ENCODE measurements at places on chromosomes 6 and 20.

GRCh38 chr20:37179683-37180524, 556 bp upstream of the MROH8 start:
- H3K27ac ChIP-seq, result peak overlapping the region; percentile 90
- H3K4me3 ChIP-seq, result peak overlapping the region; percentile 83
- peaks cover 46% of the 10 kb centered on the region for H3K36me3 ChIP-seq
- peak; percentile 17 for ATAC-seq
- H3K4me1 ChIP-seq, result peaks cover 30% of the 10 kb centered on the region
- no peaks in the 10 kb centered on the region for H3K27me3 ChIP-seq

DNA sequence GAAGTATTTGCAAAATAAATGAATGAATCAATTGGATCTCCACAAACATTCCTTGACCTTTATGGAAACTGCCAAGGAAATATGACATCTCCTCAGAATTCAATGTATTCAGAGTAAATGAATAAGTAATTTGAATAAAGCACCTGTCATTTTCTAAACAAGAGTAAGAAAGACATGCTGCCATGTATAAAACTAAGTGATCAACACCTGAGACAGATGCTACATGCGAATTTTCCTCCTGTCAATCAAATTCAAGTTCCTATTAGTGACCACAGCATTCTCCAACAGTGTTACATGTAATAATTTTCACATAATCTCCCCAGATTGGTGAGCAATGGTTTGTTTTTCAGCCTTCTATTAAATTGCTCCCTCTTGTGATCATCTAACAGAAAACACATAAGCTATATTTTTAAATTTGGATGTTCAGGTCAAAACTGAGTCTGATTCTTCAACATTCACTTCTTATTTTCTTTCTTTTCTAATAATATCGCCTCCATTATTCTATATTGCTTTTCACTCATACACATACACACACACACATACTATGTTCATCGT, 163.2 kb upstream of the RNF217 start:
- no peaks in the 10 kb centered on the region for H3K4me1 ChIP-seq
- no peak overlapping the region for H3K27ac ChIP-seq
- H3K27me3 ChIP-seq, result peaks cover 12% of the 10 kb centered on the region
- no peak for ATAC-seq
- no peak overlapping the region for H3K4me3 ChIP-seq
- H3K36me3 ChIP-seq, result no peaks in the 10 kb centered on the region

DNA sequence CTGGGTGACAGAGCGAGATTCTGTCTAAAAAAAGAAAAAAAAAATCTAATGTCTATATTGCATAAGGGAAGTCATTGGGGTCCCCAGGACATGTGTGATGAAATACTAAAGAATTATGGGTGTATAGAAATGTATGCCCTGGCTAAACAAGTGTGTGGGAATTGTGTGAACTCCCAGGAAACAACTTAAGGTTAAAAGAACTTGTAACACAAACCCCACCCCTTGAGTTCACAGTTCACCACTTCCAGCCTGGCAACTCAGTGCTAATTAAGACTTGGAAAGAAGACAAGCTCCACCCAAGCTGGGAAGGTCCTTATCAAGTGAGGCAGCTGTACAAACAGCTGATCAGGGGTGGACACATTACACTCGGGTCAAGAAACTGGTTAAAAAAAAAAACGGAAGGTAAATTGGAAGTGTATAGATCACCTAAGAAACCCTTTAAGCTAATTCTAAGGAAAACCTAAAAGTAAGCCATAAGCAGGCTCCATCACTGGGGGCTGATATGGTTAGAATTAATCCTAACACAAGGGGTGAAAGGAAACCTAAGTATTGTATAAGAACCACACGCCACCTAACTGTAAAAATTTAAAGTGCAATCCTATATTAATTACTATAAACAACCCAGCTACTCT, 25.2 kb downstream of the HLA-A start:
- peaks cover 20% of the 10 kb centered on the region for H3K4me1 ChIP-seq
- H3K27ac ChIP-seq, result no peak overlapping the region
- H3K27me3 ChIP-seq, result no peaks in the 10 kb centered on the region
- ATAC-seq, result no peak

- no peaks in the 10 kb centered on the region for H3K4me1 ChIP-seq
- H3K27me3 ChIP-seq, result peaks cover 22% of the 10 kb centered on the region
- no peak overlapping the region for H3K27ac ChIP-seq
- H3K4me3 ChIP-seq, result no peak overlapping the region
- ATAC-seq, result no peak
- no peaks in the 10 kb centered on the region for H3K36me3 ChIP-seq
Measured at GRCh38 chr6:13044896-13045295, 283.4 kb downstream of the TBC1D7 start.

GRCh38 chr6:144310765-144311164, 25.6 kb downstream of the UTRN start:
- peak; percentile 84 for ATAC-seq
- peaks cover 4% of the 10 kb centered on the region for H3K27me3 ChIP-seq
- H3K4me1 ChIP-seq, result peaks cover 12% of the 10 kb centered on the region
- H3K27ac ChIP-seq, result peak overlapping the region; percentile 82

DNA sequence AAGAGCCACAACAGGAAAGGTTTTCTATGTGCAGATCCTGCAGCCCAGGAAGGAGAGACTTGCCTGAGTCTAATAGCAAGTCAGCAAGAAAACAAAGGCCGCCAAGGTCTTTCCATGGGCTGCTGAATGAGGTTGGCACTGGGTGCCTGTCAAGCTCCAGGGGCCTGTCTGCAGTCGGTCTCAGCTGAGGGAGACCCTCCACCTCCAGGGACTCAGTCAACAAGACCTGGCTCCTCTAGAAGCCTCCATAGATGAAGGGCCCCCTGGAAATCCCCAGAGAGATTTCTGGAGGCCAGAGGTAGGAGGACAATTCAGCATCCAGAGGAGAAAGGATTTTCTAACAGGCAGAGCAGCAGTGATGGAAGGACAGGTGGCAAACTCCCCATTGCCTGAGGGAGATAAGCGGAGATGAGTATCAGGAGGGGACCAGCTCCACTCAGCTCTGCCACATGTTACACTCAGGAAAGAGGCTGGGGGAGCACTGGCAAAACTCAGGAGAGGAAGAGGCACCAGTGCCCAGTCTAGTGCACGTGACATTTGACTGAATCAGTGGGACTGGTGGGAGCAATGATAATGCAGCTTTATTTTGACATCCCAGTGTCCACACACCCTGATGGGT, 33.5 kb upstream of the FKBP1A start:
- no peak overlapping the region for H3K27ac ChIP-seq
- peaks cover 9% of the 10 kb centered on the region for H3K4me1 ChIP-seq
- H3K36me3 ChIP-seq, result no peaks in the 10 kb centered on the region
- no peak for ATAC-seq
- no peaks in the 10 kb centered on the region for H3K27me3 ChIP-seq

DNA sequence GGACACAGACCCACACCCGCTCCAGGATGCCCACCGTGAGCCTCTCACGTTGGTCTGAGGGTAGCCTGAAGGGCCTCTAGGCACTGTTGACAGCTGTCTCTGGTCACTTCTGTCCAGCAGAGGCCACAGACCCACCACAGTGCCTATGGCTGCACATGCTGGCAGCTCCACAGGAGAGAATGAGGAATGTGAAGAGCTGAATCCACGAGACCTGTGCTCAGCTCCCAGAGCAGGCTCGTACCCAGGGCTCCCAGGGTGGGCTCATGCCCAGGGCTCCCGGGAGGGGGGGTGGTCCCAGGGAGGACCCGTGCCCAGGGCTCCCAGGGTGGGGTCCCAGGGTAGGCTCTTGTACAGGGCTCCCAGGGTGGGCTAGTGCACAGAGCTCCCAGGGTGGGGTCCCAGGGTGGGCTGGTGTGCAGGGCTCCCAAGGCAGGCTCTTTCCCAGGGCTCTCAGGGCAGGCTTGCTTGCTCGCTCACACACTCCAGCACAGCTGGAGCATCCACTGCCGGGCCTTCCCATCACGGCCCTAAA, 201.0 kb downstream of the SYNDIG1 start:
- no peaks in the 10 kb centered on the region for H3K36me3 ChIP-seq
- no peaks in the 10 kb centered on the region for H3K27me3 ChIP-seq
- H3K4me1 ChIP-seq, result no peaks in the 10 kb centered on the region
- H3K27ac ChIP-seq, result no peak overlapping the region
- H3K4me3 ChIP-seq, result no peak overlapping the region

GRCh38 chr6:50330963-50331362, 281.2 kb upstream of the DEFB112 start:
- no peaks in the 10 kb centered on the region for H3K27me3 ChIP-seq
- ATAC-seq, result no peak
- H3K4me1 ChIP-seq, result no peaks in the 10 kb centered on the region
- no peak overlapping the region for H3K27ac ChIP-seq

GRCh38 chr6:45472382-45472781, 94.6 kb upstream of the SUPT3H start:
- peaks cover 77% of the 10 kb centered on the region for H3K36me3 ChIP-seq
- ATAC-seq, result no peak
- peaks cover 46% of the 10 kb centered on the region for H3K4me1 ChIP-seq
- H3K27ac ChIP-seq, result peak overlapping the region; percentile 11
- H3K4me3 ChIP-seq, result peak overlapping the region; percentile 52
- H3K27me3 ChIP-seq, result no peaks in the 10 kb centered on the region

DNA sequence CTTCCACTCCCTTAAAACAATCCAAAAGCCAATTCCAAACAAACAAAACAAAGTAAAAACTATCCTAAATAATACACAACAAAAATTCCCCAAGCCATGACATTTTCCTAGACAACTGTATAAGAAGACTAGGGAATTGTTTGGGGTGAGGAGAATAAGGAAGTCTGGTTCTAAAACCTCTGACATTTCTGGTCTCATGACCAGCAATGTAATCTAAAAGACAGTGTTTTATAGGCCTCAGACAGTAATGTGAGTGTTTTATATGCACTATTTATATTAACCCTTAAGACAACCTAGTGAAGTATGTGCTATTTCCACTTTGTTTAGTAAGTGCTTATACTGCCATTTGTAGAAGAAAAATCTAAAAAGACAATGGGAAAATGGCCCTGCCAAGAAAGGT, 13.0 kb upstream of the RCAN2 start:
- H3K27me3 ChIP-seq, result peaks cover 13% of the 10 kb centered on the region
- H3K4me1 ChIP-seq, result no peaks in the 10 kb centered on the region
- no peak overlapping the region for H3K27ac ChIP-seq
- H3K36me3 ChIP-seq, result no peaks in the 10 kb centered on the region

GRCh38 chr6:36599791-36600209, 5.6 kb downstream of the SRSF3 start:
- H3K4me3 ChIP-seq, result peak overlapping the region; percentile 86
- peak overlapping the region; percentile 73 for H3K27ac ChIP-seq
- H3K36me3 ChIP-seq, result peaks cover 100% of the 10 kb centered on the region
- peaks cover 31% of the 10 kb centered on the region for H3K4me1 ChIP-seq

GRCh38 chr6:37990762-37991525, 171.4 kb downstream of the ZFAND3 start:
- no peak overlapping the region for H3K4me3 ChIP-seq
- H3K36me3 ChIP-seq, result no peaks in the 10 kb centered on the region
- H3K27me3 ChIP-seq, result no peaks in the 10 kb centered on the region
- peaks cover 22% of the 10 kb centered on the region for H3K4me1 ChIP-seq
- ATAC-seq, result no peak

- no peak overlapping the region for H3K27ac ChIP-seq
- peaks cover 12% of the 10 kb centered on the region for H3K4me1 ChIP-seq
- H3K4me3 ChIP-seq, result no peak overlapping the region
- H3K36me3 ChIP-seq, result no peaks in the 10 kb centered on the region
Measured at GRCh38 chr6:138653435-138653834, 120.1 kb upstream of the CCDC28A start.

DNA sequence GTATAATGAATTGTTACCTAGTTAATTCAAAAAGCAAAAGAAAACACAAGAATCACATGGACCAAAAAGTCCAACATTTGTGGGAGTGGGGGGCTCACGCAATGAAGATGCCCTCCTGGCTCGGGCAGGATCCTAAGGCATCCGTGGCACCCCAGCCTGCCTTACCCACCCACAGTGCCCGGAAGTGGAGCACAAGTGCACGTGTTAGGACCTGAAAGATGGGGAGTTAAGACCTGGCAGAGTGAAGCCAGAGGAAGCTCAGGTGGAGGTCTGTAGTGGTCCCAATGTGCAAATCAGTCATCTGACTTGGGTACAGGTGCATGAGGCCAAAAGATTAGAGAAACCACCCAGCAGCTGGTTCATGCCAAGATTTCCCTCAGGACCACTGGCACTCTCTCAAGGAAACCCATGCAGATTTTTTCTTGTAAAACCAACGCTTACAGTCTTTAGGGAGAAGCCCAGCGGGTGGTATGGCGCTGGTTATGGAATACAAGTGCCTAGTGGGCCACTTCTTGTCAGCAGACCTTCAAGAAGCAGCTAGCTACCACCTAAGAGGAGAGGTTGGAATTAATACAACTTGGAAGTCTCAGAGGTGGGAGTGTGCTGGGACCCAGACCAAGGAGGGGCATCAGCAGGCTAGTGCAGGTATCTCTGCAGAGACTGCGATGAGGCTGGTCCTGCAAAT, 42.1 kb downstream of the BFSP1 start:
- no peaks in the 10 kb centered on the region for H3K27me3 ChIP-seq
- H3K4me3 ChIP-seq, result no peak overlapping the region
- H3K36me3 ChIP-seq, result no peaks in the 10 kb centered on the region
- no peaks in the 10 kb centered on the region for H3K4me1 ChIP-seq
- H3K27ac ChIP-seq, result no peak overlapping the region

GRCh38 chr20:61662226-61662967, 403.3 kb downstream of the TAF4 start:
- H3K27me3 ChIP-seq, result no peaks in the 10 kb centered on the region
- H3K4me3 ChIP-seq, result no peak overlapping the region
- H3K27ac ChIP-seq, result no peak overlapping the region
- H3K36me3 ChIP-seq, result no peaks in the 10 kb centered on the region

- H3K4me1 ChIP-seq, result no peaks in the 10 kb centered on the region
- H3K27ac ChIP-seq, result no peak overlapping the region
- H3K4me3 ChIP-seq, result no peak overlapping the region
- peaks cover 16% of the 10 kb centered on the region for H3K27me3 ChIP-seq
- ATAC-seq, result no peak
Measured at GRCh38 chr6:71388856-71389527, 100.4 kb downstream of the OGFRL1 start.

DNA sequence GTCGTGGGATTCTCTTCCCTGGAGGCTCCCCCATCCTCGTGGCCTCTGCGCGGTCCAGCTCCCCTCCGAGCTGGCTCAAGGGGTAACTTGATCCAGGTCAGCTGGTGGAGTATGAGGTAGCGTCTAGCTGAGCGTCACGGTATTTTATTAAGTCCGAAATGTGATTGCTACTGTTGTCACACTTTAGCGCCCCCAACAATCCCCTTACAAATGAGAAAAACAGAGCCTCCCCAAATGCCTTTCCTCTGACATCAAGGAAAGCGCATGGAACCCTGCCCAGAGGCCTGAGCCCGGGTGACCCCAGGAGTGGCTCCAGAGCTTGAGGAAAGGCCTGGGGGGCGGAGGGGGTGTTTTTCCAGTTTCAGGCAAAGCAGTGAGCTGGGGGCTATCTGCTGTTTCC, 192.4 kb downstream of the ZMYND8 start:
- peaks cover 10% of the 10 kb centered on the region for H3K27me3 ChIP-seq
- H3K36me3 ChIP-seq, result no peaks in the 10 kb centered on the region
- no peaks in the 10 kb centered on the region for H3K4me1 ChIP-seq
- H3K27ac ChIP-seq, result no peak overlapping the region
- H3K4me3 ChIP-seq, result no peak overlapping the region
- no peak for ATAC-seq

GRCh38 chr6:87606199-87606598, 16.3 kb downstream of the ORC3 start:
- ATAC-seq, result no peak
- H3K27me3 ChIP-seq, result no peaks in the 10 kb centered on the region
- peaks cover 58% of the 10 kb centered on the region for H3K36me3 ChIP-seq
- no peak overlapping the region for H3K4me3 ChIP-seq
- no peaks in the 10 kb centered on the region for H3K4me1 ChIP-seq
